ENCODE measurements at places on chromosomes 5 and 9.

GRCh38 chr5:54656261-54656728 lies 138.7 kb downstream of the SNX18 start:
- no peak for DNase-seq

GRCh38 chr9:38107405-38107804 lies 38.4 kb upstream of the SHB start:
- no peak for DNase-seq

DNA sequence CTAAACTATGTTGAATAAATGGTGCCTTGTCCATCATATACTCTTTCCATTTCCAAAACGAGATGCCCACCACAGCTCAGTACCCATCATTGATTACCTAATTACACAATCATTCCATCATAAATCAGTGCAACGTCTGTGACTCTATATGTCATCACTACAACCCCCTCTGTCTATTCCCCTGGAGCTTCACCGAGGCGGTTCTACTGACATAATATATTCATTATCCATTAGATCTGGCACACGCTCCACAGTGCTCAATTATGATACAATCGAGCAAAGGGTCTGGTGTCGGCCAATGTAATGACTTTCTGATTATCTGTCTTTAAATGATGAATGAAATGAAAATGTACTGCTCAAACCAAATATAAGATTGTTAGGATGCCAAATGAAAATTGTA lies 1737.7 kb upstream of the WWC1 start:
- DNase-seq, result no peak

DNA sequence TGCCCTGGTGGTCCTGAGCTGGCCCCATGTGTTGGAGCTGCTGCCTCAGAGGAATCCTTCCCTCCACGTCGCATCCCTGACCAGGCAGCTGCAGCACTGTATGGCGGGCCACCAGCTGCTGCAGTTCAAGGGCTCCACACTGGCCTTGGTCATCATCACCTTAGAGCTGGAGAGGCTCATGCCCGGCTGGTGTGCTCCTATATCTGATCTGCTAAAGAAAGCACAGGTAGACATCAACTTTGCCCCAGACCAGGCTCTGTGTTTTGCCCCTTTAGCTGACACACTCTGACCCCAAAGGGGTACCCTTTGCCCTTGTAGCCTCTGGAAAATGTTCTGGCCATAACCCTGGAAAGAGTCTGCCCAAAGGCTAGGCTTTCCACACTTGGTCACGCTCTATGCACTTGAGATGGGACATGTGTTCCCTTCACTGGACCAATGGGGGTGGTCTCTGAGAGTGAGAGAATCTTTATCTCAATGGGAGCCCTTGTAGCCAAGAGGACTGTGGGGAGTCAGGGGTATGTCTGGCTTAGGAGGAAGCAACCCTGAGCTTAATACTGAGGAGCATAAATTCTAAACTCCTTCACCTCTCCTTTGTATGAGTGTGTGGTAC lies 4.8 kb downstream of the CCNI2 start:
- no peak for DNase-seq

- no peak for DNase-seq
These were observed 93.1 kb downstream of the CDK5RAP2 start for GRCh38 chr9:120486835-120487234.

DNA sequence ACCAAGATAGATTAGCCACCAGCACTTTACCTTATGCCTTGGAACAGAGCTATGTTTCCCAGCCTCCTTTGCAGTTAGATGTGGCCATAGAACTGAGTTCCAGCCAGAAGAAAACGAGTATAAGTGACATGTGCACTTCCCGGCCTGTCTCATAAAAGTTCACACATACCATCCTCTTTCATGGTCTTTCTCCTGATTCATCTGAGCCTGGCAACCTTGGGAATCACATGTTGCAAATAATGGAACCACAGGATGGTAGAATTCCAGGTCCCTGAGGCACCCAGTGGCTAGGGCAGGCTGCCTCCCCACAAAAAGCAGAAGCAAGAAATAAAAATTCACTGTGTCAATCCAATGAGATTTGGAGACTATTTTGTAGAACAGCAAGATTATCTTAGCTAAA lies 128.1 kb downstream of the PDE4D start:
- no peak for DNase-seq

- no peak for DNase-seq
These were observed 28.8 kb downstream of the ALG2 start for GRCh38 chr9:99192786-99193465.

DNA sequence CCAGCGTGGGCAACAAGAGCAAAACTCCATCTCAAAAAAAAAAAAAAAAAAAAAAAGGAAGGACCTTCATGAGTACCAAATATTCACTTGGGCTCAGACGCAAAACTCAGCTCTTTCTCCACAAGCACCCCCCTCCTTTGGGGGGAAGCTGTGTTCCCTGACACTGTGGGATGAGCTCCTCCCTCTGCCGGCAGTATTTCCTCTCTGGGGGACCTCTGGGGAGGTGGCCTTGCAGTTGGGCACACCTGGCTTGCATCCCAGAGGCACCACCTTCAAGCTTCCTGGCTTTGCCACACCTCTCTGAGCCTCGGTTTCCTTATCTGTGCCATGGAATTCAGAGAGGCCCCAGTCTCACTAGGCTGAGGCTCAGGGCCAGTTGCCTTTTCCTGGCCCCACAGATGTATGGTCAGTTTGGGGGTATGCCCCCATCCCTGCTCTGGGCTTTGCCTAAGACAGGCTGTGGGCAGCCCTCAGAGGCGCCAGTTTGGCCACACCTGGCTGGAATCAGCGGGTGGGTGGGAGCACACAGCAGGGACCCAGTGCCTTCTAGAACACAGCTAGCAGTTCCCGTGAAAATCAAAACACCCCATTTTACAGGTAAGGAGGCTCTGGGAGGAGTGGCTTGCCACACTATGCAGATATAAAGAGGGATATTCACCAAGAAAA lies 157.5 kb upstream of the IER5L start:
- no peak for DNase-seq

DNA sequence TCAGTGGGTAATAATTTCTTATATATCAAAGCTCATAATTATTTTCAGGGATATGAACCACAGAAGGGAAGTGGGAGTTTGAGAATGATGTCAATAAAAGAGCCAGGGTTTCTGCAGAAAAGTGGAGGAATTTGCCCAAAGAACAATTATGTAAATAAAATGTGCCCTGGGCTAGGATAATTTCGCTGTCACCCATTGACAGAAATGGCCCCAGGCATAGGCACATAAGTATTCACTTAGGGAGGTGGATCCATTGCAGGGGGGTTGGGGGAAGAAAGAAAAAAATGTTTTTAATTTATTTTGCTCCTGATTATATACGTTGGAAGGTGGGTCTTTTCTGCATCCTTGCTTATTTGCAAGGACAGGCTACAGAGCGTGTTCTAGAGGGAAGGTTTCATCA lies 135.1 kb upstream of the IRX2 start:
- no peak for DNase-seq

- DNase-seq, result peak; percentile 41
These were observed 114.1 kb upstream of the RIOK2 start for GRCh38 chr5:97297063-97297703.

- no peak for DNase-seq
These were observed 11.5 kb upstream of the SLC25A48 start for GRCh38 chr5:135822959-135823358.

GRCh38 chr5:38780316-38780715 lies 65.5 kb upstream of the OSMR start:
- DNase-seq, result no peak

DNA sequence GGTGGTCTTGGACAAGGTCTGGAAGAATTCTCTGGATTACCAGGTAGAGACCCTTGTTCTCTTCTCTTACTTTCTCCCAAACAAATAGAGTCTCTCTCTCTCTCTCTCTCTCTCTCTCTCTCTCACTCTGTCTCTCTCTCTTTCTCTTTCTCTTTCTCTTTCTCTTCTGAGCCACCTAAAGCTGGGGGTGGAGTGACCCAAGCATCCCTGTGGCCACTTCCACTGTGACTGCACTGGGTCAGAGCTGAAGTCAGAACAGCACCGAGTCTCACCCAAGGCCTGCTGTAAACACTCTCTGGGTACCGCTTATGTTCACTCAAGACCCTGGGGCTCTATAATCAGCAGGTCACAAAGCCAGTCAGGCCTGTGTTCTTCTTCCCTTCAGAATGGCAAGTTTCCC lies 513.7 kb downstream of the EBF1 start:
- DNase-seq, result no peak

GRCh38 chr5:4640795-4641194 lies 499.3 kb upstream of the ADAMTS16 start:
- no peak for DNase-seq

DNA sequence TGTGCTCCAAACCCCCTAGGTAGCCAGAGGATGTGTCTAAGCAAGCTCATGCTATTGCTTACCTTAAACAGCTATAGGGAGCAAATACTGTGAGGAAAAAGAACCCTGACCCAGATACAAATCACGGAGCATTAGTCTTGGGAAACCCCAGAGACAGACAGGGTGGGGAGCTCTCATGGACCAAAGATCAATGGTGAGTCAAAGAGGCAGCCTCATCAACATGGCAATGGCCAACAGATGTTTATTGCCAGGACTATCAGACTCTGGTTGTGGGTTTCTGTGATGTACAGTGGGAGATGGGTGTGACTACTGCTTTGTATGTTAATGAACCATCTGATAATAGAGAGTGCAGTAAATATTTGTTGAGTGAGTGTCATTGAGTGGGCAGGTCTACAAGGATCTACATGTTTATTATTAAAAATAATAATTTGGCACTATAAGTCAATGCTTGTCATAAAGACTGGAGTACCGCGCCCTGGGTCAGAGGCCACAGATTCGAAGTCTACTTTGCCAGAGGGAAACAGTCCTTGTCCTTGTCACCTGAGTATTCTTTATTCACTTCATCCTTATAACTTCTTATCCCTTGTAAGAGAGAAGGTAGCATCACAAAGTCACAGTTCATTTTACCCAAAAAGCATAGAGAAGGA lies 56.5 kb upstream of the RAI14 start:
- DNase-seq, result no peak

DNA sequence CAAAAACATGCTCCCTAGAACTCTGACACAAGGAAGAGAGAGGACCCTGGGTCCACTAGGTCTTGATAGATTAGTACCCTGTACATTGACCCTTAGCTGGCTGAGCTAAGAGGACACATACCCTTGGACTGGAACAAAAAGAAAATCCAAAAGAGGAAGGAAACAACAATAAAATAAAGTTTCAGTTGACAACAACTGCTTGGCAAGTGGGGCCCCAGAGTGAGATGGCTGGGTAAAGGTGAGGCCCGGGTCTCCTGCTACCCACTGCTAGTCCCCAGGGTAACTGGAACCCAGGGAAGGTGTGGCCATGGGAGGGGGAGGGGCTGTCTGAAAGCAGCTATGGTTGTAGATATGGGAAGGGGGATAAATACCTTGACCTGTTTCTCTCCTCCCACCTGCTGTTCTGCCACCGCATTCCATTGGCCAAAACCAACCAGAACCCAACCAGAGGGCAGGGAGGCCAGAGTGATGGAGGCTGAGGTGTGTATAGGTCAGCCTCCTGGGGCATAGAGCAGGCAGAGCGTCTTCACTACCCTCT lies 11.7 kb downstream of the TAL2 start:
- no peak for DNase-seq

DNA sequence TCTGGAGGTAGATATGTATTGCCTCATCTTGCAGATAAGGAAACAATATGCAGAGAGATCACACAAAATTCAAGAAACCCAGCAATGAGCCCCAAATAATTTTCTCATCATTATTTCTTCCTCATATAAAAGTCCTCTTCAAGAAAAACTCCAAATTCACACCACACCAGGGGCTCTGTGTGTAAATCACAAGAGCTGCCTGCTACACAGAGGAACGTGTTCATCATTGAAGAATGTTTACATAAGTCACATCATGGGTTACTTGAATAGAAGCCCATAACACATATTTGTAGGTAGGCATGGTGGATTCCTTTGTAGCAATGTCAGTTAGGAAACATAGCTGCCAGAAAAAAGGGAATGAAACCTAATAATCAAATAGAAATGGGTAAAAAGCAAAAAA lies 308.1 kb upstream of the TLE4 start:
- no peak for DNase-seq

GRCh38 chr9:134253606-134254205 lies 72.5 kb upstream of the RXRA start:
- DNase-seq, result no peak

GRCh38 chr9:107046692-107047091 lies 183.7 kb downstream of the ZNF462 start:
- no peak for DNase-seq

DNA sequence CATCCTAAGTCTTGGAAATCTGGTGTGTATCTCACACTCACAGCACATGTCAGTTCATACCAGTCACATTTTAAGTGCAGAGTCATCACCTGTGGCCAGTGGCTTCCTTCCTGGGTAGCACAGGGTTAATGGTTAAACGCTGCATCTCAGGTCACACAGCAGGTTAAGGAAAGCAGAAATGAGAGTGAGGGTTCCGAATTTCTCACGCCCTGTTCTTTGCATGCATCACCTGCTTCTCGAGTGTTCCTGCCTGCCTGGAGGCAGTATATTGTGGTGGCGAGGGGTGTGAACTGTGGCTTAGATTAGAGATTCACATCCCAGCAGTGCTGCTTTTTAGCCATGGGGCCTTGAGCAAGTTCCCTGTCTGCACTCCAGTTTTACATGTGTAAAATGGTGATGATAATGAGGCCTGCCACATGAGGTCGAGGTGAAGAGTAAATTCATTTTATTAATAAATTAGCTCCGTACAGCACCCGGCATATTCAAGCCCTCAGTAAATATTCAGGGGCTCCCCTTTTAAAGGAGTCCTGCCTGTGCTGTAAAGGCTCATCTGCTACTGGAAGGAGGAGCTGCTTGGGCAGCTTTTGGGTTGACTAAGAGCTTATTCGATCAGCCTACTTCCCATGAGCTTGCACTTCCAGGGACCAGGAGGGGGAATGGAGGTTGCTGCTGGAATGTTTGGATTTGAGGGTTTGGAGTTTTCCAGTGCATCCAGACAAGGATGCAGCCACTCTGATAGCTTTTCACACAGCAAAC lies 61.1 kb upstream of the SAP30L start:
- DNase-seq, result no peak

GRCh38 chr9:28031521-28032267 lies 458.4 kb upstream of the C9orf72 start:
- DNase-seq, result no peak

- DNase-seq, result no peak
These were observed 51.1 kb downstream of the GNA14 start for GRCh38 chr9:77597057-77597456.

DNA sequence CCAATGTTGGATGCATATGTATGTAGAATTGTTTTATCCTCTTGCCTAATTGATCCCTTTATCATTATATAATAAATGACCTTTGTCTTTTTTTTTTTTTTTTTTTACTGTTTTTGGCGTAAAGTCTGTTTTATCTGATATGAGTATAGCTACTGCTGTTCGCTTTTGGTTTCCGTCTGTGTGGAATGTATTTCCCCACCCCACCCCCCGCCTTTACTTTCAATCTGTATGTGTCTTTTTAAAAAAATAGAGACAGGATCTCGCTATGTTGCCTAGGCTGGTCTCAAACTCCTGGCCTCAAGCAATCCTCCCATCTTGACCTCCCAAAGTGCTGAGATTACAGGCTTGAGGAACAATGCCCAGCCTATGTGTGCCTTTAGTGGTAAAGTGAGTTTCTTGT lies 11.3 kb downstream of the AHRR start:
- no peak for DNase-seq

DNA sequence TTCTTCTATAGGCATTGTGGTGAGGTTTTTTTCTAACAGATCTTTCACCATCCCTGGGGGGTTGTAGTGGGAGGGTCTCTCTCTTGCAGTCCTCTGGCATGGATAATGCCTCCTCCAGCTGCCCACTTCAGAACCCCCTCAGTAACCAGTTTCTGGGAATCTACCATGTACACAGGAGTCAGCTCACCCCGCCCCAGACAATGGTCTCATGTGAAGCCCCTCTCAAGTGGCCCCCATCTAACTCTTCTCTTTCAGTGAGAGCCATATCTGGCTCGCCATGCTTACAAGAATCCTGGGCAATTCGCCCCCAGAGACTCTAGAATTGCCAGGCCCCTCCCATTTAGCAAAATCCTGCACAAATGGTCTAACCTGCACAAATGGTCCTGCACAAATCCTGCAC lies 144.4 kb upstream of the FSTL4 start:
- no peak for DNase-seq

All from left hindlimb (tissue), 1 donor.